ENCODE measurements at places on chromosomes 5 and 9.

GRCh38 chr5:65535529-65535987 lies 27.4 kb downstream of the CENPK start:
- DNase-seq, result no peak

DNA sequence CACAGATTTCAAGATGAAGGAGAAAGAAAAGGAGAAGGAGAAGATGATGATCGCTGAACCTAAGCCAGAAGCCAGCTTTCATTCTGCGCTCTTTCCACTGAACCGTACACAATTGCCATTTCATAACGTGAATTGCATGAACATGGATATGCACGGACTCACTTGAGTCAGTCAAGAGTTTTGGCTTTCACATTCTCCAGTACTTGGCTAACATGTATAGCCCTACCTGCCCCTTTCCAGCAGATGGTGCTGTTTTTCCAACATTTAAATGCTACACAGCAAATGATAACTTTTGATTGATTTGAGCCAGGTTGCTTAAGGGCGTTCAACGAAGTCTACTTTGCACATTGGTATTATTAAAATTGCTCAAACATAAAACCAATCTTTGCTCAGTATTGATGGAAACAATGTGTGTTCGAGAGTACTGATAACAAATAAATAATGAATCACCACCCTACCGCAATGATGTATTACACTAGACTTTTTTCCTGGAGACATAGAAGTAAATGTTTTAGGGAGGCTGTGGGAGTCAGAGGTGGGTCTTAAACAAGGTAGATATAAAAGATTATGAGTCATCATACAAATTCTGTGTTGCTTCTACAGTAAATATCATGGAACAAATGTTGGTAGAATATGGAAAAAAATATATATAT lies 196.4 kb downstream of the TRPM3 start:
- DNase-seq, result no peak

DNA sequence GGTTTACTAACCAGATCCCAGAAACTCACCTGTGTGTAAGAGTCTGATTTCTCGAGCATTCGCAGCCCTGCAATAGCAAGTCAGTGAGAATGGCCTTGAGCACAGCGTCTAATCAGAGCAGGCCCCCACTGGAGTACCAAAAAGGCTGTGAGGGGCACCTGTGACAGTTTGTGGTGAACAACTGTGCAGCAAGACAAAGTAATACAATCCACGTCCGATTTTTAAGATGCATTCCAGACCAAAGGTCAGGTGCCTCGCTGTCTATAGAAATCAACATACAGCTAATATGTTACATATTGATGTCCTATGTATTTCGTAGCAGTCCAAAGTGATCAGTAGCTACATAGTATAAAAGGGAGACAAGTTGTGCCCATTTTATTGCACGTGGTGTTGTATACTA lies 55.7 kb upstream of the BOD1 start:
- no peak for DNase-seq

GRCh38 chr9:38276771-38277439 lies 115.6 kb upstream of the ALDH1B1 start:
- no peak for DNase-seq

- DNase-seq, result no peak
These were observed 95.8 kb upstream of the LMX1B start for GRCh38 chr9:126517833-126518356.

Data from stimulated activated CD4-positive, alpha-beta T cell treated with anti-CD3 and anti-CD28 coated beads, Interleukin-1b, Interleukin-23, amount 100 ng/mL, for 1 hour (primary cell).